ENCODE measurements at places on chromosomes 4 and X. TPM values are rescaled to one million over a fixed set of nuclear protein-coding genes. Genes with fewer than 3 reads are reported as not detected.

The CENPE gene
- 3.3 TPM for total RNA-seq

The HUWE1 gene
- 144 TPM for total RNA-seq

The MAGEA2B gene
- total RNA-seq: not detected

The TIMM17B gene
- 29.3 TPM for total RNA-seq

The FABP2 gene
- total RNA-seq: 0.26 TPM

The DUX4 gene
- not detected for total RNA-seq

The MTMR1 gene
- 34.9 TPM for total RNA-seq

The TMEM271 gene
- not detected for total RNA-seq

The IDS gene
- 82.6 TPM for total RNA-seq

The PAGE2 gene
- total RNA-seq: not detected

The TEX13B gene
- not detected for total RNA-seq

The PLCXD1 gene
- 24.3 TPM for total RNA-seq

The ZAR1 gene
- not detected for total RNA-seq

The SHROOM2 gene
- total RNA-seq: 3.7 TPM

The ERVMER34-1 gene
- total RNA-seq: 1.2 TPM

The PHOX2B gene
- not detected for total RNA-seq

The MAGEA1 gene
- total RNA-seq: not detected

The IRAK1 gene
- 86.2 TPM for total RNA-seq

The MAGEB2 gene
- not detected for total RNA-seq

The UBA1 gene
- total RNA-seq: 199 TPM

The PAGE5 gene
- not detected for total RNA-seq

The ZFP92 gene
- 2.4 TPM for total RNA-seq

The SSX2 gene
- not detected for total RNA-seq

The CASP6 gene
- total RNA-seq: 11.5 TPM

The SMARCAD1 gene
- 27.8 TPM for total RNA-seq

The TBC1D8B gene
- total RNA-seq: 6.7 TPM

The PF4V1 gene
- 3.4 TPM for total RNA-seq

The HERC5 gene
- total RNA-seq: 19.1 TPM

The KIF4A gene
- 1.4 TPM for total RNA-seq

The EVC2 gene
- total RNA-seq: 2.3 TPM

The TEC gene
- total RNA-seq: 8.1 TPM

The PFKFB1 gene
- total RNA-seq: not detected

The BANK1 gene
- 177 TPM for total RNA-seq

The CNKSR2 gene
- 6.7 TPM for total RNA-seq

The LRP2BP gene
- 0.83 TPM for total RNA-seq

The ITIH6 gene
- total RNA-seq: not detected

The OPHN1 gene
- total RNA-seq: 3.0 TPM

The CSAG1 gene
- total RNA-seq: not detected

The FGFR3 gene
- 7.5 TPM for total RNA-seq

The MAGEA12 gene
- not detected for total RNA-seq

The MAMLD1 gene
- 5.4 TPM for total RNA-seq

The KLHL4 gene
- total RNA-seq: 2.8 TPM

The MAP7D2 gene
- not detected for total RNA-seq

The CUL4B gene
- total RNA-seq: 39.4 TPM

The KCNIP4 gene
- total RNA-seq: not detected

The ARR3 gene
- not detected for total RNA-seq

The C4orf50 gene
- total RNA-seq: 0.83 TPM

The USP27X gene
- 3.4 TPM for total RNA-seq

The KLKB1 gene
- total RNA-seq: 5.8 TPM

The CFAP47 gene
- total RNA-seq: 0.22 TPM

The TMPRSS11F gene
- not detected for total RNA-seq

The GYPE gene
- total RNA-seq: 5.8 TPM

The BDH2 gene
- 34.4 TPM for total RNA-seq

The ZNF630 gene
- total RNA-seq: 5.3 TPM

The ADAM29 gene
- not detected for total RNA-seq

The ASB11 gene
- not detected for total RNA-seq

The WNK3 gene
- 0.89 TPM for total RNA-seq

The BMX gene
- 4.3 TPM for total RNA-seq

The ARX gene
- total RNA-seq: not detected

The SPATA18 gene
- 3.3 TPM for total RNA-seq
